GOT3 (cell line): ENCODE measurements at places on chromosomes 6 and 20.
A peak's percentile ranks its signal among the peaks of the same experiment; 100 is the strongest.

GRCh38 chr6:137880746-137881521 lies 13.9 kb downstream of the TNFAIP3 start:
- no peak for DNase-seq

DNA sequence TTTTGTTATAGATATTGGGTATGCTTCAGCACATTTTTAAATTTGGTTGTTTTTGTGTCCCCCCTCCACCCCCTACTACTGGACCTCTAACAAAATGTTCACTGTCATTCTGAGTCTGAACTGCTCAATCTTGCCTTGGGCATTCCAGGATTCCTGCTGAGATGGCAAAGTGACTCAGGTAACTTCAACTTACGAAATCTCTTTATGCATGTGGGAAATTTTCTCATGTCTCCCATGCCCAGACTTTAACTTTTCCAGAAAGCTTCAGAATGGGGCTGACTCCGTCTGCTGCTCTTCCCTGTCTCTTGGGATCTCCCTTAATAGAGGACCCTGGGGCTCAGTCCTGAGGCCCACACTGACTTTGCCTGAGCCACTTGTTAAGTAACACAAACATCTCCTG lies 14.0 kb downstream of the CYP39A1 start:
- DNase-seq: no peak

GRCh38 chr6:31396422-31397152 lies 6.8 kb upstream of the MICA start:
- DNase-seq: peak; percentile 28

DNA sequence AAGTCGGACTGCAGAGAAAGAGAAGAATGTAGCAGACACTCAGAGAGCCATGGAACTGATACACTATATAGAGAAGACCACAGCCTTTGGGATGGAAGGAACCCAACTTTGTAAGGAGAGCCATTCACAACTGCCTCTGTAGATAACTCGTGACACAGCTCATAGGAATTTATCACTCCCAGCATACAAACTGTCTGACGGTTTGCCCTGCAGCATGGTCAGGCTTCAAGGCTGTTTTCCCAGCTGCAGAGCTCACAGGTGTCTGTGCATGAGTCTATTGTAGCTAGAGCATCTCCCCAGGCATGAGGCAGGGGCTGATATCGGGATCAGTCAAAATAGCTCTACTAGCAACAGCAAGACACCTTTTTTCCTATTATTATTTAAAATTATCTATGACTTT lies 130.5 kb upstream of the DTNBP1 start:
- DNase-seq: no peak

- DNase-seq: no peak
These were observed 894.3 kb downstream of the TFAP2A start for GRCh38 chr6:9520417-9521151.

- no peak for DNase-seq
These were observed 223.2 kb upstream of the BTBD3 start for GRCh38 chr20:11694467-11694866.

DNA sequence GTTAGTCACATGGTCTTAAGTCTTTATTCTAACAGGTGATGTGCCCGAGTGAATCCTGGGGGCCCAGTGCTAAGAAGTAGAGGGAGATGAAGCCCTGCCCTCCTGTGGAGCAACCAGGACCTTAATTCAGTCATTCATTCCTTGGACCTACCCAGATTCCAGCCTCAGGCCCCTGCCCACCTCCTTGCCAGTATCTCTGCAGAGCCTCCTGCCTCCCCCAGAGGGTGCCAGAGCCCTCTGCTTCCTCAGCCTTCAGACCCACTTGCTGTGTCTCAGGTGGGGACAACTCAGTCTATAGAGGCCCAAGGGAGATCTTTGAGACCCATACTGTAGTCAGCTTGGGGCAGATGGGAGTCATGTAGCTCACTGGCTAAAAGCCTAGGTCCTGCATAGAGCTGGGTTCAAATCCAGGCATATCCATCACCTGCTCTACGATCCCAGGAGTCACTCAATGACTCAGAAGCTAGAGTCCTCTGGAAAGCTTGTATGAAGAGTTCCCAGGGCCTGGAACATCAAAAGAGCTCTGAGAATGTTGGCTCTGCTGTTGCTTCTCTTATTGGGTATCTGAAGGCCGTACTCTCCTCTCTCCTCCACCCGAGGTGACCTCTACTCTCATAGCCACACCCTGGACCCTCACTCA lies 3.9 kb upstream of the SIGLEC1 start:
- DNase-seq: no peak

GRCh38 chr20:4038047-4038459 lies 22.7 kb upstream of the RNF24 start:
- DNase-seq: no peak

DNA sequence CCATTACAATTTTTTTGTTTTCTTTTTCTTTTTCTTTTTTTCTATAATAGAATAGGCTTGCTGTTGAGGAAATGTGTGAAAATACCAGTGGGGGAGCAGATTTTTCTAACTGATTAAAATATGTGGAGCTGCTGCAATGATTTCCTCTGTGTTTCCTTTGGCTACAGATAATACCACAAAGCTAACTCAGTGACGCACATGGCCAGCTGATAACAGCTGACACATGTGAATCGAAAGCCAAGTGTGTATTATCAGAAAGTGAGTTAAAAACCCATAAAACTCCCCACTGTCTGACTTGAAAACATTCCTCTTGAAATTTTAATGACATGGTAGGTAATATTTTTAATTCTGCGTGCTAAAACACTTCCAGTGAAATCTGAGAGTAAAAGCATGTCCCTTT lies 70.8 kb upstream of the AHI1 start:
- DNase-seq: no peak

- no peak for DNase-seq
These were observed 178.6 kb downstream of the PREX1 start for GRCh38 chr20:48649104-48649626.

DNA sequence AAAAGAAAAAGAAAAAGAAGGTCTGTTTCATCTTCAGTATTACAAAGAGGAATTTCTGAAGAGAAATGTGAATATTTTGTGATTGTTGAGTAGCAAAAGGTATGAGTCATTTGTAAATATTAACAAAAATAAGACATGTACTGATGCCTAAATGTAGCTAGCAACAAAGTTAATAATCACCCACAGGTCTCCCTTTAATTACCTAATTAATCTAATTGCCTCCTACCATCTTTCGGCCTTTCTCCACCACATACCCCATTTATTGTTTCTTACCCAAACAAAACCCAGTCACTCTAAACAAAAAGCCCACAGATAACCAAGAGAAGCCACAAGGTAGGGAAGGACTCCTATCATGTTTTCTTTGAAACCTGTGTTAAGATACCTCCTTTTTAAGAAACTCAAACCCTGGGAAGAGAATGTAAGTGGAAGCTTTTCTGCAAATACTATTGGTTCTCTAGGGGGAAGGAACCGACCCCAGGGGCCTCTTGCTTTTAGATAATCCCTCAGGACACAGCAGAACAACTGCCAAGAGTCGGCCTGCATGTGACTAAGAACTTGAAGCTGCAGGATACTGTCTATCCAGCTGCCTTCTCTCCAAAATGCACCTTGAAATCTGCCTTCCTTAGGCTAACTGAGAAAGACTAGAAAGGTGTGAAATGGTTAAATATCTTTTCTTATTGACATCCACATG lies 16.1 kb upstream of the STK38 start:
- DNase-seq: no peak

GRCh38 chr6:32522302-32523047 lies 7.6 kb downstream of the HLA-DRB5 start:
- no peak for DNase-seq

DNA sequence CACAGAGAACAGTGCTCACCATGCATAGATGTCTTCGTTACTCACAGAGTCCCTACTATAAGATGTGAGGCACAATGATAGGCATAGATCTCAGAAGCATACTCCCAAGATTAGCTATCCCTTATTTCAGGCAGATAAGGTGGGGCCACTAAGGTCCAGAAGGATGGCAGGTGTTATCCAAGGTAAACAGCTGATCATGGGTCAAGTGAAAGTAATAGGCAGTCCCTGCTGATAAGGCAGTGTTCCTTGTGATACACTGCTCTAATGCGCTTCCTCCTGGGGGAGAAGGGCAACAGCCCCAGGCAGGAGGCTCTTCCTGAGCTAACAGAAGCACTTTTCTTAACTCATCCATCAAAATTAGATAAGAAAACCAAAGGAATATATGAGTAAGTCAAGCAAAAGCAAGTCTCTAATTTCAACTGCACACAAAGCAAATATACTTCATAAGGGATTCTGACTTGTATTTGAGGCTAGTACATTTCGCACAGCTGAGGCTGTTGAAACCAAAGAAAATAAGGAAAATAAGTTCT lies 42.2 kb downstream of the METTL24 start:
- no peak for DNase-seq

DNA sequence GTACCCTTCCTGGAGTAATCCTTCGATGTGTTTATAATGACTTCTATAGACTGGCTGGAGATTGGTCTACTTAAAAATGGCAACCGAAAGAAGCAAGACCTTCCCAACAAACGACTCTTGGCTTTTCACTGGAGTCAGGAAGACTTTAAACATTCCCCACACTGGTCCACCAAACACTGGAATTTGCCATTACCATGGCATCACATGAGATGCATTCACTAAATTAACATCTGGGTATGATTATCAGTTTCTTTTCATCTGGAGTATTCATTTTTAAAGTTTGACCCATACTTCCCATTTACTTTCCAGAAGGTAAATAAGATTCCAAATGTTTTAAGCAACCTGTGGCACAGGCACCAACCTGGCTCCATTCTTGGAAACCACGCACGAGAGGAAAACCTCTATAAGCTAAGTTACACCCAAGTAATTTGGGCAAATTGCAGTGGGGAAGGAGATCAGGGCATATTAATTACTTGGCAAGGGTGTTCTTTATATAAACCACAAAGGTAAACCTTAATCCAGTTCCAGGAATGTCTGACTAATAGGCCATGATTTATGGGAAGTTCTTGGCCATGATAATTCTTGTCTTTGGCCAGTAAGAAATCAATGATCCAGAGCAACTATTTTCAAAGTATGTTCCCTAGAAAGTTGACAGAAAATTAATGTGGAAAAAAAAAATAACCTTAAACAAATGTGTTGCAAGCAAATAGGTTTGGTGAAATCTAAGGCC lies 190.0 kb upstream of the COL21A1 start:
- DNase-seq: no peak

DNA sequence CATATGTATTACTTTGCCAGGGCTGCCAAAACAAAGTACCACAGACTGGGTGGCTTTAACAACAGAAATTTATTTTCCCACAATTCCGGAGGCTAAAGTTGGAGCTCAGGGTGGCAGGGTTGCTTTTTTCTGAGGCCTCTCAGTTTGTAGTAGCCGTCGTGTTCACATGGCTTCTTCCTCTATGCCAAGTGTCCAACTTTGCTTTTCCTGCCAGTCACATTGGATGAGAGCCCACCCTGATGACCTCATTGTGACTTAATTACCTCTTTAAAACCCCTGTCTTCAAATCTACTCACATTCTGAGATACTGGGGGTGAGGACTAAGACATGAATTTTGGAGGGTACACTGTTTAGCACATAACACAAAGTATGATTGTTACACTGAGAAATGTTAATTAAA lies 9.9 kb upstream of the ECT2L start:
- DNase-seq: no peak

GRCh38 chr6:20866036-20866435 lies 331.8 kb downstream of the CDKAL1 start:
- DNase-seq: no peak

DNA sequence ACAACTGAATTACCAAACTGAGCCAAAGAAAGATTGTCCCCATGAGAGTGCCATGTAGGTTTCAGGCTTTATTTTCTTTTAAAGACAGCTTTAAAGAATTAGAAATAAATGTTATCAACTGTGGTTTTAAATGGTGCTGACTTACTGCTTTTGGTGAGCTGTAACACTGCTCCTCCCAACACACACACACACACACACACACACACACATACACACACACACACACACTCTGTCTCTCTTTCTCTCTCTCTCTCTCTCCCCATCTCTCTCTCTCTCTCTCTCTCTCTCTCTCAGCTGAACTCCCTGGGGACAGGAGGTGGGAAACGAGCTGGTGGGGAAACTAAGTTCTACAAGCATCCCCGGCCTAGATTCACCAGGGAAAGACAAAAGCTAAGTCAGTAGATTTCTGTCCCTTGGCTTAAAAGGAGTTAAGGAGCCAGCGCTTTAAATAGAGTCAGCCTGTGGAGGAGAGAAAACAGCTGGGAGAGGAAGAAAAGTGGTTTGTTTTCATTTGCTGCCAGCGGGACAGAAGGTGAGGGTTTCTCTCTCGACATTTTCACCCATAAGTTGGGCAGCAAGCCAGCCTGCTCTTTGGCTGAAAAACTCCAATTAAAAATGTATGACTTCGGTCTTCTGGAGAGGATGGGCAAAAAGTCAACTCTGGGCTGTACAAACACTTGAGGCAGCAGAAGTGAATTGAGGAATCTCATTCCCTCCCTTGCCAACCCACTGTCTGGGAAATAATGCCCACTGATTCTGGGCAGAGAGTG lies 27.4 kb downstream of the CBLN4 start:
- DNase-seq: no peak

GRCh38 chr6:3230900-3231246 lies 3.4 kb upstream of the TUBB2B start:
- DNase-seq: no peak

DNA sequence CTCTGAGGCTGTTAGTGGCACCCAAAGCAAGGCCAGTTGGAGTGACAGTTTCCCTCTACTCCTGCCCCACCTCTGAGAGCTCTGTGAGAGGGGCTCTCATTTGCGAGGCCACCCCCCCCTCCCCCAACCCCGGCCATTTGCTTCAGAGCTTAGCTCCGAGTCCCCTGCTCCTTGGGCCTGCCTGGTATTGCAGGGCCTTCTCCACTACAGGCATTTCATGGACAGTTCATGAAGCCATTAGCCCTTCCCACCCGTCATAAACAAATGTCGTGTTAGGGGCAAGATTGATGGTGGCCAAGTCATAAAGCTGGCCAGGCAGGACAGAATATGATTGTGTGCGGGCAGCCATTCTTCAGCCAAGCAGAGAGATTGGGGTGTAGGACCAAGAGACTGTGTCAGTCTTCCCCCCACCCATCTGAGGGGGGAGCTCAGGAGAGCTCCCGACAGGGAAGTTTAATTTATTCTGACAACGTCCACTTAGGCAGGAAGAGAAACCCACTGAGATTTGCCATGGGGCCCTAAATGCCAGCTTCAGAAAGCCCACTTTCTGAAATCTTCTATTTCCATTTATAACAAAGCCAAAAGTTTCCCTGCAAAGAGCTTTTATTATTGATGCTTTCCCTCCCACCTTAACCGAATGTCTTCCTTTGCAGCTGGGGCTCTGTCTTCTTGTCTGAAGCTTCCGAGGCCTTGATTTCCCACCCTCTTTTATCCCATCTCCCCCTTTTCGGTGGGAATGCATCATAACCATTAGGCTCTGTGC lies 7.2 kb downstream of the FOXC1 start:
- DNase-seq: no peak

- no peak for DNase-seq
These were observed 672.9 kb upstream of the CITED2 start for GRCh38 chr6:140047321-140047720.

- no peak for DNase-seq
These were observed 338.9 kb downstream of the QKI start for GRCh38 chr6:163753430-163753829.

DNA sequence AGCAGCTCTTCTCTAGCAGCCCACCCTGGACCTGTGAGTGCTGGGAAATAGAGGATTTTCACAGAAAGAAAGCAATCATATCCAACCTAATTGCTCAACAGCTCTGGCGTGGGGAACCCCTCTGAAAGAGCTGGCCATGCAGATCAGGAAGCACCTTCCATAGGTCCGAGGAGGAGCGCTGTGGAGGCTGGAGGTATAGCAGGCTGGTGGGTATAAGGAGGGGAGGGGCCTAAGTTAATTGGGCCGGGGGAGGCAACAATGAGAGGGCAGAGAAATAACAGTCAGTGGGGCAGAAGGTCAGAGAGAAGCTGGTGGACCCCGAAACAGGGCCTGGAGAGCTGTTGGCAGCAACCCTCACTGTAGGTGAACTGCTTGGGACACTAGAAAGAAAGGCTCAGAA lies 40.8 kb downstream of the SNRNP48 start:
- no peak for DNase-seq
